ENCODE measurements at places on chromosomes 12 and 14.
A peak's percentile ranks its signal among the peaks of the same experiment; 100 is the strongest.

- DNase-seq = no peak
Observed at GRCh38 chr14:100778951-100779690, 46.8 kb upstream of the MEG3 start.

DNA sequence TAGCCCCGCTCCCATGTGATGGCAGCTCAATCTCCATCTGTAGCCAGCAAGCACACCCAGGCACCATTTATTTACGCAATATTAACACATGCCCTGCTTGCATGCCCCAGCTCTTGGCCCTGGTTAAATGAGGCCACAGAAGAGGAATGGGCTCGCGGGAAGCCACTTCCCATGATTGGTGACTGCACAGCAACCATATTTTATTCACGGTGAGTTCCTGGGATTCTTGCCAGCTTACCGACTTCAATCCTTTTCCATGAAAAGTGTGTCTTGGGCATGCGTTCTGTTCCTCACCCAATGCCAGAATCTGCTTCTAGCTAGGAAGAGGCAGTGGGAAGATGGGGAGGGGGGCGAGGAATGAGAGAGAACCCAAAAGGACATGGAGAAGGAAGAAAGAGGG lies 54.7 kb downstream of the PITPNM2 start:
- DNase-seq = no peak

- no peak for DNase-seq
Observed at GRCh38 chr12:51752234-51752889, 96.2 kb downstream of the FIGNL2 start.

DNA sequence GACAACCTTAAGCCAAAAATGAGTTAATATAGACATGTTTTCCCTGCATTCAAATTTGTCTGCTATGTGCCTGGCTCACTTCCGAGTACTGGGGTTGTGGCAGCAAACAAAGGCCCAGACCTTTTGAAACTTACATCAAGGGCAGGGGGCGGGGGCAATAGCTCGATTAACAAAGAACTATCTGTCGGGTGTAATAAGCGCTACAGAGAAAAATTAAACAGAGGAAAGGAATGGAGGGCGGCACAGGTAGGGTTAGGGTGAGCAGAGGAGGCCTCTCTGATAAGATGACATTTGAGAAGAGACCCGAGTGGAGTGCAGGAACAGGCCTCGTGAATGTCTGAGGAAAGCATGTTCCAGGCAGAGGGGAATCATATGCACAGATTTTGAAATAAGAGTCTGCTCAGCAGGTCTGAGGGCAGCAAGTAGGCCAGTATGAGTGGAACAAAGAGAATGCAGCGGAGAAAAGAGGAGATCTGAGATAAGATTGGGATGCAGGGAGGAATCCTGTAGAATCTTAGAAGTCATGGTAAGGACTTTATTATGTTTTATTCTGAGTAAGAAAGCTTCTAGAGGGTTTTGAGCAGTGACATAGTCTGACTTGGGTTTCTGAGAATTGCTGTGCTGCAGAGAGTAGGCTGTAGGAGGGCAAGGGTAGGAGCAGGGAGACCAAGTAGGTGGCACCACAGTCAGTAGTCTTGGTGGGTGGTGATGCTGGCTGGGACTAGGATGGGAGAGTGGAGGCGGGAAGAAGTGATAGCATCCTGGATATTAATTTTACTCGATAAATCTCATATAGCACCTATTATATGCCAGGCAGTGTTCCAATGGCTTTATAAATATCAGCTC lies 52.6 kb downstream of the BICDL1 start:
- DNase-seq = no peak

DNA sequence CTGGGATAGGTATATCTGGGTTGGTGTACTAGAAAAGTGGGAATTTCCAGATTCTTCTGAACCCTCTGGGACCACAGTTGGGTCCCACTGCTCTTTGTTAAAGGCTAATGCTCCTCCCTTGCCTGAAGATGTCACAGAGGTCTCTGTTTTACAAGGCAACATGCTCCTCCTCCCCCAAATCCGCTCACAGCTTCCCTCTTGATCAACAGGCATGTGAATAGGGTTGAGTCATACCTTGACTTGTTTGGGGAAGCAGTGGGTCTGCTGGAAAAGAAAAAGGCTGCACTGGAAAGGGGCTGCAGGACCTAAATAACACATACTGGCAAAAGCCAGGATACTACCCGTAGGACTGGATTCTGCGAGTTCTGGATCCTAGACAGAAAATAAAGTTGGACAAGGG lies 165.4 kb upstream of the TMEM260 start:
- no peak for DNase-seq

DNA sequence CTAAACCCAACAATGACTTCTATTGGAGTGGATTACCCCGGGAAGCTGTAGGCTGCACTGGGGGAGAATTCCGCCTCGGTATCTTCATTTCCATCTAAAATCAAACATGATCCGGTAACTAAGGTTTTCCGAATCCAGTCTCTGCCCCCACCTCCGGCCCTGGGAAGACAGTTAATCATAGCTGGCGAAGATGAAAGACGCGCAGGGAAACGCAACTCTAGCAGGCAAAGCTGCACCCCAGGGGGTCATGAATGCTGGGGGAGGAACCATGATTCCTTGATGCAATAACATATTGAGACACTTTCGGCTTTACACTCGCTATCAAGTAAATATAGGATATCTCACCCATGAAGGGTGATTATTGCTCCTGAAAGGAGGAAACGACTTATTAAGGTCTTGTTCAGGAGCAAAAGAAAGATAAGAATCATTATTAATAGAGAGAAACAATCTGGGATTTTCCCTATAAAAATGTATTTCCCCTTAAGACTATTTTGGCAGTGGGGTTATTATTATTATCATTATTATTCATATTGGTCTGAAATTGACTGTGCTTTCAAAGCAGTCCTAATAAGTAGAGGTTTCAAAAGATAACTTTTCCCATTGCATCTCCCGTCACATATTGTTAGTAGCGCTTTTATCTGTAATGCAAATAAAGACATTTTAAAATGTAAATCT lies 614.9 kb downstream of the VRK1 start:
- DNase-seq = no peak

DNA sequence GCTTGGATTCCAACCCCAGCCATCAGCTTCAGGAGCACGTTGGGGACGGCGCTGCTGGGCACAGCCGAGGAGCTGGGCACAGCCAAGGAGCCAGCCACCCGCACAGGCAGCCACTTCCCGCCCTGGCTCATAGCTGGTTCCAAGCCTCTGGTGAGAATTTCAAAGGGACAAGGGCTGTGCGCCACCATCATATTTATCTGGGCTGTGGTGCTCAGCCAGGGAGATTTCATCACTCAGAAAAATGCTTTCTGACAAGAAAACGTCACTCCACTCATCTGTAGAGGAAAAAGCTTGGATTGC lies 66.4 kb downstream of the GALNT9 start:
- no peak for DNase-seq

GRCh38 chr12:13362260-13362841 lies 165.8 kb downstream of the EMP1 start:
- DNase-seq = peak; percentile 32

- no peak for DNase-seq
Observed at GRCh38 chr12:62190689-62191490, 69.3 kb upstream of the USP15 start.

DNA sequence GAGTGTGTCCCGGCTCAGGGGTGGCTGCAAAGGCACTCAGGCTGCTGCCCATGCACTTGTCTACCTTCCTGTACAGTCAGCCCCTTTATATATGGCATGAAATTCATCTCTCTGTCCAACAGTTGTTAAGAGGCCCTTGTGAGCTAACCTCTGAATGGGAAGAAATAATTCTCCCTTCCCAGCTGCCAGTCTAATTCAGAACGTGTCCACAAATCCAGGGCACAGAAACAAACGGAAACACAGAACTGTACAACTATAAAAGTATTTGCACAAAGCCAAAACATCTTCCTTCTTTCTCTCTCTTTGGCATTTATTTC lies 849 bp downstream of the KRT5 start:
- DNase-seq = no peak

- no peak for DNase-seq
Observed at GRCh38 chr12:90301561-90302133, 593.0 kb upstream of the ATP2B1 start.

GRCh38 chr12:10331642-10332239 lies 24.1 kb downstream of the KLRD1 start:
- peak; percentile 45 for DNase-seq

DNA sequence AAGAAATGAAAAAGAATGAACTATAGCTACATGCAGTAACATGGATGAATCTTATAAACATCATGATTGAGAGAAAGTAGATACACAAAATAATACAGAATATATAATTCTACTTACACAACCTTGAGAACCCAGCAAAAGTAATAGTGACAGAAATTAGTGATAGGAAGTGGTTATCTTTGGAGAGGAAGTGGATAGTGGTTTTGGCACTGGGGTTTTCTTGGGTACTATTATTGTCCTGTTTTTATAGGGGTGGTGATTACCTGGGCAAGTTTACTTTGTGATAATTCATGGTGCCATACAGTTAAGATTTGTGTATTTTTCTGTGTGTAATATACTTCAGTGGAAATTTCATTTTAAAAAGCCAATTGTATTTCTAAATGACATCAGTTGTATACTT lies 352.7 kb downstream of the AEBP2 start:
- no peak for DNase-seq

DNA sequence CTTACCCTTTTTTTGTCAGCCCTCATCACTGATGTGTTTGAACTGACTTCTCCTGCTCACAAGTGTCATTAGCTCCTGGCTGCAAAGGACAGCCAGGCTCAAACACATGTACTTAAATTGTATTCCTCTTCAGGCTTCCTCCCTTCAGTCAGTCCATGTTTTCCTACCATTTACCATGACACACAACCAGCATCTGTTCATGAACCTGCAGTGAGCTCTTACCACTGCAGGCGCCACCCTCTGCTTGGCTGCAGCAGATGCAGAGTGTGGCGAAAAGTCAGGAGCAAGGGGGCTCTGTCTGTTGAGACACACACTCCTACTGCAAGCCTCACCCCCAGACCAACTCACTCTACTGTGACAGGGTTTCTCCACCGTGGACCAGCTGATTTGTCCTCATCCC lies 70.2 kb downstream of the TSPAN11 start:
- no peak for DNase-seq

DNA sequence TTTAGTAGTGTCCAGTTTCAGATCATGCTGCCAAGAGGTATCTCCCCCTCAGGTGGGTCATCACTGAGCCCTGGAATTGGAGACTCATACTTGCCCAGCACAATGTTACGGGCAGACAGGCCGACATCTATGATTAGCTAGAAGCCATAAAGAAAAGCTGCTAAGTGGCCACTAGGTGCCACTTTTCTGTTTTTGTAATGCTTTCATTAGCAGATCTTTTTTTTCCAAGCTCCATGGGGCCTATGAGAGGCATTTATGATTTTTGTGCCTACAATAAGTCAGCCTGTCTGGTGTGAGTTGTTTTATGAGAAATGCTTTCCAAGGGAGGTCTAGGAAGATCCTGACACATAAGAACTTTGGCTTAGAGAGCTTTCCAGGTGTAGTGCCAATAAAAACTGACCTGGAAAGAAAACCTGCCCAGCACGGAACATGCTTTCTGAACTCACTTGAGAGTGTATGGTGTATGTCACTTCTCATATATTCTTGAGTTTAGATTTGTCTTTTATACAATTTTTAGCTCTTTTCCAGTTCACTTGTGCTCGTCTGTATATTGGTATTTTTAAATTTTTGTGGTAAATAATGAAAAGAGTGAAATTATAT lies 21.8 kb upstream of the SMCO2 start:
- DNase-seq = no peak

DNA sequence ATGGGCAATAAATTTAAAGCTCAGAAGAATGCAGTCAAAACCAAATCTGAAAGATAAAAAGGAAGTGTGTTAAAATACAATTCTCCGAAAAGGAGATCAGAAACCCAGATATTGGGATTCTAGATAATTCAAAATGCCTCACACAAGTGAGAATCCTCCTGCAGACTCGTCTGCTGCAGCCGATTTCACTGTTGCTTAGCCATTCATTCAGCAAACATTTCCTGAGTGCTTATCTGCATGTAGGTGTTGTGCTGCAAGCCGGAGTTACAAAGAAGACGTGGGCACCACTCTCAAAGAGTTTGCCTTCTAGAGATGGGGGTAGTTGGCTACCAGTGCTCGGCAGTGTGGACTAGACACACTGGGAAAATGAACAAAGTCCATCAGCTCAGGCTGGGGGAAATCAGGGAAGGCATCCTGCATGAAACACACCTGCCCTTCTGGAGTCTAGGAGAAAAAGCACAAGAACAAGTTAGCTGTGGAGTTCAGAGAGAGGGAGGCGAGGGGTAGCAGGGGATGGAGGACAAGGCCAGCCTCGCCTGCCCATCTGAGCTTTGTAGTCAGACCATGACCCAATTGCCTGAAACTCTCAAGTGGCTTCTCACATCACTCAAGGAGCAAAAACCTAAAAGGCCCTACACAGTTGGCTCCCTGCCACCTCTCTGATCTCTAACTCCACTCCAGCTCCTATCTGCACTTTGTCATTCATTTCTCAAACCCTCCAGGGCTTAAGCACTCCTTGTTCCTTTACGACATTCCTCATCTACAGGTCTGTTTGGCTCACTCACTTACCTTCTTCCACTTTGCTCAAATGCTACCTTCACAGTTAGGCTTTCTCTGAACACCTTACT lies 310.0 kb upstream of the DDHD1 start:
- no peak for DNase-seq

DNA sequence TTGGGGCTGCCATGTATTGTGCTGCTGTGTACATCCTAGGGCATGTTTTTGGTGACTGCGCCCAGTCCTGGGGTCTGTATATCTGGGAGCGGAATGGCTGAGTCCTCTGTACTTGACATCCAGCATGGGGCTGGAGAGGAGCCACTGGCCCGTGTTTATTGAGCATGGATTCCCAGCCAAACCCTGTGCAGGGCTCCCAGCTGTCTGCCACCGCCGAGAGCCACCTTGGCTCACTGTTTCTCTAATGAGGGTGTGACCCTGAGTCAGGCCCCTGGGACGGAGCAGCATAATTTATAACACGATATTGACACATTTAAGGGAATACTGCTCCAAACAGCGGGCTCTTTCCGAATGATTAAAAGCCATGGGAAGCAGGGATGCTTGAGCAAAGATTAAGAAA lies 211.5 kb upstream of the PWP1 start:
- no peak for DNase-seq

- no peak for DNase-seq
Observed at GRCh38 chr14:81567302-81567701, 33.6 kb upstream of the SEL1L start.
